ENCODE measurements at places on chromosomes 2 and 18.

GRCh38 chr18:10035281-10035991 lies 121.6 kb downstream of the VAPA start:
- H3K27me3 ChIP-seq: no peaks in the 10 kb centered on the region
- no peak overlapping the region for H3K4me3 ChIP-seq
- no peak for DNase-seq
- H3K4me1 ChIP-seq: peaks cover 5% of the 10 kb centered on the region
- no peak overlapping the region for H3K27ac ChIP-seq

- peak; percentile 59 for DNase-seq
- H3K36me3 ChIP-seq: no peaks in the 10 kb centered on the region
- peak overlapping the region; percentile 63 for H3K4me3 ChIP-seq
- no peak overlapping the region for H3K27ac ChIP-seq
- H3K4me1 ChIP-seq: peaks cover 8% of the 10 kb centered on the region
Measured at GRCh38 chr2:241036964-241037421, 38.6 kb downstream of the SNED1 start.

GRCh38 chr2:20566331-20566730 lies 84.6 kb downstream of the HS1BP3 start:
- H3K36me3 ChIP-seq: no peaks in the 10 kb centered on the region
- H3K27me3 ChIP-seq: no peaks in the 10 kb centered on the region
- H3K4me3 ChIP-seq: no peak overlapping the region
- DNase-seq: no peak
- H3K4me1 ChIP-seq: peaks cover 15% of the 10 kb centered on the region

GRCh38 chr2:218448934-218449333 lies 30.0 kb downstream of the VIL1 start:
- no peak for DNase-seq
- no peaks in the 10 kb centered on the region for H3K27me3 ChIP-seq
- no peak overlapping the region for H3K27ac ChIP-seq
- no peak overlapping the region for H3K4me3 ChIP-seq
- H3K4me1 ChIP-seq: 0 out of 2 replicates have a peak, but pooled peaks cover 10% of the 10 kb centered on the region

- H3K27ac ChIP-seq: peak overlapping the region; percentile 42
- no peaks in the 10 kb centered on the region for H3K4me1 ChIP-seq
- H3K36me3 ChIP-seq: no peaks in the 10 kb centered on the region
- no peaks in the 10 kb centered on the region for H3K27me3 ChIP-seq
- no peak for DNase-seq
Measured at GRCh38 chr2:121454549-121455090, 76.1 kb upstream of the RNU4ATAC start.

DNA sequence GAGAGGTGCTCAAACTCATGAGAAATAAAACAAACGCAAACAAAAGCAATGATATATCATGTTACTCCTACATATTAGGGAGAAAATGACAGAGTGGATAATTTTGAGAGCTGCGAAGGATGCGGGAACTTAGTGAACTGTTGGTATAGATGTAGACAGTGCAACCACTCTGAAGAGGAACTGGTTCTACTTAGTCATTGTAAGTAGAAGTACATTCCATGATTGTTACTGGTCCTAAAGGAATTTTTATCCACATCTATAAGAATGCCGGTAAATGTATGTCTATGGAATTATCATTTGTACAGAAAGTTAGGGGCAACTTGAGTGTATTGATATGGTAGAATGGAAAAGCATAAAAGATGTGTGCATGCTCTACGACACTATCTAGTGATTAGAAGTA lies 1238.4 kb downstream of the LRP1B start:
- no peak overlapping the region for H3K4me3 ChIP-seq
- no peak overlapping the region for H3K27ac ChIP-seq
- H3K27me3 ChIP-seq: no peaks in the 10 kb centered on the region
- H3K36me3 ChIP-seq: no peaks in the 10 kb centered on the region

- H3K27ac ChIP-seq: no peak overlapping the region
- no peaks in the 10 kb centered on the region for H3K4me1 ChIP-seq
- peak overlapping the region; percentile 55 for H3K4me3 ChIP-seq
- H3K27me3 ChIP-seq: peaks cover 10% of the 10 kb centered on the region
Measured at GRCh38 chr18:80159713-80160636, 50.9 kb downstream of the ADNP2 start.

DNA sequence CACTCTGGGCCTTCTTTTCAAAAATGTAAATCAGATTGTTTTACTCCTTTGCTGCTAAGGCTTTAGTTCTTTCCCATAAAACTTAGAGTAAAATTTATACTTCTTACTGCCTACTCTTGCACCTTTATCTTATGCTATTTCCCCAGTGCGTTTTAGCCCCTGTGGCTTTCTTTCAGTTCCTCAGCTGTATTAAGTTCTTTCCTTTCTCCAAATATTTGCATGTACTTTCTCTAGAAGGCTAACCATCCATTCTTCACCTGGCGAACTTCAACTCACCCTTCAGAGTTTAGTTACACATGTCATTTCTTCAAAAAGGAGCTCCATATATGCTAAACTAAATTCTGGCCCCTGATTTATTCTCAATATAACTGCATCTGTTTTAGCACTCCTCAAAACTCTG lies 160.7 kb downstream of the FSHR start:
- H3K27ac ChIP-seq: no peak overlapping the region
- no peaks in the 10 kb centered on the region for H3K36me3 ChIP-seq
- no peaks in the 10 kb centered on the region for H3K27me3 ChIP-seq
- no peak overlapping the region for H3K4me3 ChIP-seq
- DNase-seq: no peak

GRCh38 chr2:71602581-71602980 lies 149.2 kb downstream of the DYSF start:
- no peak overlapping the region for H3K27ac ChIP-seq
- H3K27me3 ChIP-seq: no peaks in the 10 kb centered on the region
- 0 out of 2 replicates have a peak, but pooled peaks cover 6% of the 10 kb centered on the region for H3K4me1 ChIP-seq

- H3K4me3 ChIP-seq: no peak overlapping the region
- H3K27me3 ChIP-seq: no peaks in the 10 kb centered on the region
- H3K4me1 ChIP-seq: peaks cover 20% of the 10 kb centered on the region
Measured at GRCh38 chr2:59889305-59889704, 664.1 kb downstream of the BCL11A start.

DNA sequence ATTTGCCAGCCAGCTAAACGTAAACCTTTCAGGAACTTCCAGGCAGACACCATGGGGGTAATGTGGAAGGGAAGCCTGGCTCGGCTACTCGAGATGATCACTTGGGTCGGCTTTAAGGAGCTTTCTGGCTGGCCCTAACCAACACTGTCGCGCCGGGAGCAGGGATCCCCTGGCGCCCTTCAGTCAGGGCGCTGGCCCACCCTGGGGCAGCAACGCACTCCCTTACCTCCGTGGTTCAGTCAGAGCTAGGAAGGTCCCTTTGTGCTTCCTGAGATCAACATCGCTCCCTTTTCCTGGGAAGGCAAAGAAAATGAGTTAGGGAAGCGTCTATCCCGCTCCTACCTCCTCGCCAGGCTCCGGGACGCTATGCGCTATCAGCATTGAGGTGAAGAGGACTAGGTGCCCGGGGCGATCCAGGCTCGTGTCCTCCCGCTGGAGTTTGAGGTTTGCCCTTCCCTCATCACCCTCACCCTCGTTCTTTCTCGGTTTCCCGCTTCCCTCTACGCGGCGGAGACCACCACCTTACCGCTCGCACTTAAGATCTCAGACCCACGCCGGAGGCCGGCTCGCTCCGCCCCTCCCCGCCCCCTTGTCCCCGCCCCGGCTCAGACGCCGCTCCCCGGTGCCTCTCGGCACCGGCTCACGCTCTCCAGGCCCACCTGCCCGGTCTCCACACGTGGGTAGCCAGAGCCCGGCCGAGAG lies 449 bp upstream of the ATRAID start:
- H3K4me1 ChIP-seq: peaks cover 6% of the 10 kb centered on the region
- peak overlapping the region; percentile 99 for H3K27ac ChIP-seq
- H3K27me3 ChIP-seq: no peaks in the 10 kb centered on the region
- H3K36me3 ChIP-seq: peaks cover 31% of the 10 kb centered on the region

GRCh38 chr2:77034445-77034844 lies 487.7 kb downstream of the LRRTM4 start:
- H3K4me3 ChIP-seq: no peak overlapping the region
- DNase-seq: no peak
- no peaks in the 10 kb centered on the region for H3K36me3 ChIP-seq
- no peak overlapping the region for H3K27ac ChIP-seq

GRCh38 chr2:120388222-120389035 lies 42.5 kb downstream of the INHBB start:
- no peaks in the 10 kb centered on the region for H3K36me3 ChIP-seq
- H3K27ac ChIP-seq: no peak overlapping the region
- H3K27me3 ChIP-seq: no peaks in the 10 kb centered on the region
- H3K4me3 ChIP-seq: no peak overlapping the region

DNA sequence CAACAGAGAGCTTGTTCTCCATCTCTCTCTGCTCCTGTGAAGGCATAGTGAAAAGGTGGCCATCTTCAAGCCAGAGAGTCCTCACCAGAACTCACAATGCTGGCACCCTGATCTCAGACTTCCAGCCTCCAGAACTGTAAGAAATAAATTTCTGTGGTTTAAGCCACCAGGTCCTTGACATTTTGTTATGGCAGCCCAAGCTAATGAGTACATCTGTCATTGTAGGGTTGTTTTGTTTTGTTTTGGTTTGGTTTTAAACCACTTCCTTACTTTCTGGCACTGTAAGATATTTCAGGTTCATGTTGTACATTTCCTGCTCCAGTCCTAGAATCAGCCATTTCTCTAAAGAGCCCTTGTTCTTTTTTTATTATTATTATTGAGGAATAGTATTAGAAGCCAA lies 171.2 kb downstream of the CPS1 start:
- no peak overlapping the region for H3K27ac ChIP-seq
- H3K27me3 ChIP-seq: no peaks in the 10 kb centered on the region
- H3K4me1 ChIP-seq: no peaks in the 10 kb centered on the region
- no peak overlapping the region for H3K4me3 ChIP-seq
- H3K36me3 ChIP-seq: no peaks in the 10 kb centered on the region

DNA sequence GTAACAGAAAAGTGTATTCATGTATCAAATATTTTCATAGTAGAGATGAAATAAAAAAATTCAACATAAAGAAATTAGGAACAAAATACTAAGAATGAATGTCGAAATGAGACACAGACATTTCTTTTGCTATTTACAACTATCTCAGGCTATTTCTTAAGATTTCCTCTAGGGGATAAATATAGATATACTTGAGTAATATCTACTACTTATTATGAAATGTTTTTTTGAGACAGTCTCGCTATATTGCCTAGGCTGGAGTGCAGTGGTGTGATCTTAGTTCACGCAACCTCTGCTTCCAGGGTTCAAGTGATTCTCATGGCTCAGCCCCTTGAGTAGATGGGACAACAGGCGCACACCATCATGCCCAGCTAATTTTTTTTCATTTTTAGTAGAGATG lies 326.1 kb downstream of the RNF144A start:
- no peak for DNase-seq
- H3K27me3 ChIP-seq: no peaks in the 10 kb centered on the region
- H3K36me3 ChIP-seq: no peaks in the 10 kb centered on the region

GRCh38 chr2:217316743-217317142 lies 456.9 kb upstream of the TNP1 start:
- H3K4me1 ChIP-seq: no peaks in the 10 kb centered on the region
- H3K36me3 ChIP-seq: no peaks in the 10 kb centered on the region
- DNase-seq: no peak
- no peaks in the 10 kb centered on the region for H3K27me3 ChIP-seq

DNA sequence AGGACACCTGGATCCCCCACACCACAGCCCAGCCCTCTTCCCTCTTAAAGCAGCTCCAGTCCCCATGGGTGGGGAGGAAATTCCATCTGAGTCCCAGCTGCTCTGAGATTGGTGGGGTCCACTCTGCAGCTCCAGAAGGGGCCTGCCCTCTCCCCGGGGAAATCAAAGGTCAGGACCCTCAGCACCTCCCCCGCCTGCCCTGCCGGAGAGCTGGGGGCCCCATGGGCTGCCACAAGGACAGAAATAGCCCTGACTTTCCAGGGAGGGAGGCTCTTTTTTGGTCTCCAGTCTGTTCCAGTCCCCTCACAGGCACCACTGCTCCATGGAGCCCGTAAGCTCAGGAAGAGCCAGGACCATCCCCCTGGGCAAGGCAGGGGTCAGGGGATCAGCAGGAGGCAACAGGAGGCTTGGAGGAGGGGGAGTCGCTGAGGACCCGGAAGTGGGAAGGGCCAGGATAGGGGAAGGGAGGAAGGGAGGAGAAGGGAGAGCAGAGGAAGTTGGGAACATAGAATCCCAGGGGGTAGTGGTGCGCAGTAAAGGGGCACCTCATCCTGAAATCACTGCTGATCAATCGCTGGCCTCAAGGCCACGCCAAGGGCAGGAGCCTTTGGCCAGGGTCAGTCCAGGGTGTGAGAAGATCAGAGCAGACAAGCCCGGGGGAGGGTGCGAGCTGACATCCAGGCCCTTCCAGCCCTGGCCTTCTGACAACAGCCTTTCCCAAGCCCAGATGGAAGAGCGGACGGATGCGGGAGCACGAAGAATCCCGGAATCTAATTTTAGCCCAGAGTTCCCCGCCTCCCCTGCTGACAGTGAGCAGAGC lies 7.6 kb downstream of the ADRA2B start:
- H3K4me3 ChIP-seq: peak overlapping the region; percentile 34
- no peaks in the 10 kb centered on the region for H3K36me3 ChIP-seq
- H3K27me3 ChIP-seq: no peaks in the 10 kb centered on the region
- DNase-seq: peak; percentile 68
- peaks cover 20% of the 10 kb centered on the region for H3K4me1 ChIP-seq
- H3K27ac ChIP-seq: no peak overlapping the region

- H3K27me3 ChIP-seq: no peaks in the 10 kb centered on the region
- peaks cover 11% of the 10 kb centered on the region for H3K4me1 ChIP-seq
- H3K36me3 ChIP-seq: no peaks in the 10 kb centered on the region
- H3K27ac ChIP-seq: no peak overlapping the region
Measured at GRCh38 chr2:1305342-1306013, 107.8 kb upstream of the TPO start.

DNA sequence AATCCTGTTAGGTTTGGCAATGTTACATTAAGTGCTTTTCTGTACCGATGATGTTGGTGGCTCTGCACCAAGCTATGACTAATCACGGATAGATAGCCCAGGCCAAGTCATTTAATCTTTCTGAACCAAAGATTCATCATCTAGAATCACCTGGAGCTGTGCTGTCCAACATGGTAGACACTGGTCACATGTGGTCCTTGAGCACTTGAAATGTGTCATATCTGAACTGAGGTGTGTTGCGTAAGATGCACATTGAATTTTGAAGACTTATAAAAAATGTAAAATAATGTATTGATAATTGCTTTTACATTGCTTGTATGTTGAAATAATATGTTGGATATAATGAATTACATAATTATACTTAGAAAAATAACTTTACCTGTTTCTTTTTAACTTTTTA lies 39.8 kb upstream of the NXPH2 start:
- DNase-seq: no peak
- no peak overlapping the region for H3K4me3 ChIP-seq
- H3K4me1 ChIP-seq: no peaks in the 10 kb centered on the region
- H3K27ac ChIP-seq: no peak overlapping the region

All from GM23338 (cell line).